ENCODE measurements at places on chromosomes 5 and 9. TPM values are rescaled to one million over a fixed set of nuclear protein-coding genes. Genes with fewer than 3 reads are reported as not detected.

The PRR16 gene
- 18.3 TPM for total RNA-seq

The PCDHGB4 gene
- 10.8 TPM for total RNA-seq

The BARHL1 gene
- not detected for total RNA-seq

- no peaks in the 10 kb centered on the region for H3K27me3 ChIP-seq
- no peak overlapping the region for H3K4me3 ChIP-seq
- H3K27ac ChIP-seq: no peak overlapping the region
- no peak for DNase-seq
These were observed 130.2 kb upstream of the DAP start for GRCh38 chr5:10891193-10891592.

DNA sequence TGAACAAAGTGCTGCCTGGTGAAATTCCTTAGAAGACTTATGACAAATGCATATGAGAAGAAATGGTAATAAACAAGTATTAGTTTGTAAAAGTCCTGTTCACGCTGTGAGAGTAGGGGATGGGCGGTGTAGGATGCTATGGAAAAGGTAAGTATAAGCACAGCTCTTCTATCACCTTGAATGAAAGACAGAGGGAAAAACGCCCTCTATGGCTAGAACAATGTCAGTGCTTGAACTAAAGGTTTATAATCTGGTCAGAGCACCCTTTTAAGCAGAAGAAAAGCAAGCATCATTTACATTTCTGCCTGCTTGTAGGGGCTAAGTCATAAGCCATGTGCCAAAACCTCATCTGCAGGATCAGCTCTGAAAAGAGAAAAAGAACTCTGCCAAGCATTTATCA lies 115.2 kb downstream of the LHFPL2 start:
- no peak for DNase-seq
- no peaks in the 10 kb centered on the region for H3K27me3 ChIP-seq
- peaks cover 64% of the 10 kb centered on the region for H3K4me1 ChIP-seq
- no peaks in the 10 kb centered on the region for H3K36me3 ChIP-seq

DNA sequence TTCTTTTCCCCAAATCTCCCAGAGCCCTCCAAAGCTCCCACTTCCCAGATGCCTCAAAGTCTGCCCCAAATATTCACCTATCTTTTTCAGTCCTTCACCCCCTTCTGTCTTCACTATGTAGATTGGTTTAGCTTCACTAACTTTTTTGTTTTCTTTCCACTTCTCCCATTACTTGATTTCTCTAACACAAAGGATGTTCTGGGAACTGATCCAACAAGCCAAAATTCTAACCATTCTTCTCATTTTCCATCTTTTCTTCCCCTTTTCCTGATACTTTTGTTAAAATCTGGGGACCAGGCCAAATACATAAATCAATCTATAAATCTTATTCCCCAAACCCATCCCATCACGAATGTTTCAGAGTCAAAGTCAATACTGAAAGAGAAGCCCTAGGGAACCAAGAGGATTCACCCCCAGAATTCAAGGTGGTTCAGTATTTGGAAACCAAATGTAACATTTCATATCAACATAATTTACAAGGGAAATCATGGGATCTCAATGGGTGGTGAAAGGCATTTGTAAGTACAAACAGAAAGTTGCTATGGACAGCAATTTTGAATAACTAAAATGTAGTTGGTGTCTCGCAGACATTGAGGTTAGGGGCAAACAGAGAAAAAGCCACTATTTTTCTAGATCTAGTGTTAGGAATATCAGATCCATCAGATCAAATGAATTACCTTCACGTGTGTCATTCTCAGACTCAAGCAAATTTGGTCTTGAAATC lies 35.3 kb downstream of the APTX start:
- no peak overlapping the region for H3K4me3 ChIP-seq
- no peak for DNase-seq

GRCh38 chr5:16000056-16000455 lies 179.5 kb downstream of the MARCHF11 start:
- no peak overlapping the region for H3K27ac ChIP-seq
- DNase-seq: no peak
- H3K36me3 ChIP-seq: no peaks in the 10 kb centered on the region
- no peak overlapping the region for H3K4me3 ChIP-seq

GRCh38 chr9:31908891-31909480 lies 475.5 kb upstream of the ACO1 start:
- no peak overlapping the region for H3K4me3 ChIP-seq
- DNase-seq: no peak
- no peaks in the 10 kb centered on the region for H3K27me3 ChIP-seq
- no peak overlapping the region for H3K27ac ChIP-seq

- H3K36me3 ChIP-seq: no peaks in the 10 kb centered on the region
- H3K27ac ChIP-seq: no peak overlapping the region
- no peak for DNase-seq
- H3K4me1 ChIP-seq: peaks cover 13% of the 10 kb centered on the region
- H3K27me3 ChIP-seq: no peaks in the 10 kb centered on the region
These were observed 627.2 kb downstream of the CCDC171 start for GRCh38 chr9:16180091-16180490.

DNA sequence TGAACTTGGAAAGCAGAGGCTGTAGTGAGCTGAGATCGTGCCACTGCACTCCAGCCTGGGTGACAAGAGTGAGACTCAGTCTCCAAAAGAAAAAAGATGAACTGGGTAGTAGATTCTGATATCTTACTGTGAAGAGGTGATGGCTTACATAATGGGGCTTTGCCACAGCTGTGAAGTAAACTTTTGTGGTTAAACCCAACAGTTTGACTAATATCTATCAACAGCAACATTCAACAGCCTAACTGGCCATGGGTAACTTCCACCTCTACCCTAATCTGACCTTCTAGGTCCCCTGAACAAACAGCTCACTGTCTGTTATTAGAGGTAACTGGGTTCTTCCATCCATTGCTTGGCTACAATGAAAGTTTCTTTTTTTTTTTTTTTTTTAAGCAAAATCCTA lies 52.1 kb downstream of the TLE1 start:
- peaks cover 42% of the 10 kb centered on the region for H3K36me3 ChIP-seq
- no peak overlapping the region for H3K4me3 ChIP-seq

DNA sequence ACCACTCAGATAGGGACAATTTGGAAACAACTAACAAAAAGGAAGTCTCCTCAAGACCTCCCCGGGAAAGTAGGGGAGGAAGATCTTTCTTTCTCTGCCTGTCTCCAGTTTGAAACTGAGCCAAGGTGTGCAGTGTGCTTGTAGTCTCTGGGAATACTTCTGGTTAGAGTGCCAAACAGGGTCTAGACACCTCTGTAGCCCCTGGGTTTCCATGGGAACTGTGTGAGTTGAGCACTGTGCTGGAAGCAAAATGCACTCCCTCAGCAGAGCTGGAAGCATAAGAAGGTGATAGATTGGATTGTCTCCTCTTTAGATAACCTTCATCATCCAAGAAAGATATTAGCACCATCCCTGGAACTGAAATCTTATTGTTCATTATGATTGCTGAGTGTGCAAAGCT lies 129.2 kb upstream of the TNPO1 start:
- no peaks in the 10 kb centered on the region for H3K27me3 ChIP-seq
- H3K4me3 ChIP-seq: no peak overlapping the region
- DNase-seq: no peak
- no peak overlapping the region for H3K27ac ChIP-seq
- H3K4me1 ChIP-seq: peaks cover 4% of the 10 kb centered on the region
- H3K36me3 ChIP-seq: peaks cover 2% of the 10 kb centered on the region

DNA sequence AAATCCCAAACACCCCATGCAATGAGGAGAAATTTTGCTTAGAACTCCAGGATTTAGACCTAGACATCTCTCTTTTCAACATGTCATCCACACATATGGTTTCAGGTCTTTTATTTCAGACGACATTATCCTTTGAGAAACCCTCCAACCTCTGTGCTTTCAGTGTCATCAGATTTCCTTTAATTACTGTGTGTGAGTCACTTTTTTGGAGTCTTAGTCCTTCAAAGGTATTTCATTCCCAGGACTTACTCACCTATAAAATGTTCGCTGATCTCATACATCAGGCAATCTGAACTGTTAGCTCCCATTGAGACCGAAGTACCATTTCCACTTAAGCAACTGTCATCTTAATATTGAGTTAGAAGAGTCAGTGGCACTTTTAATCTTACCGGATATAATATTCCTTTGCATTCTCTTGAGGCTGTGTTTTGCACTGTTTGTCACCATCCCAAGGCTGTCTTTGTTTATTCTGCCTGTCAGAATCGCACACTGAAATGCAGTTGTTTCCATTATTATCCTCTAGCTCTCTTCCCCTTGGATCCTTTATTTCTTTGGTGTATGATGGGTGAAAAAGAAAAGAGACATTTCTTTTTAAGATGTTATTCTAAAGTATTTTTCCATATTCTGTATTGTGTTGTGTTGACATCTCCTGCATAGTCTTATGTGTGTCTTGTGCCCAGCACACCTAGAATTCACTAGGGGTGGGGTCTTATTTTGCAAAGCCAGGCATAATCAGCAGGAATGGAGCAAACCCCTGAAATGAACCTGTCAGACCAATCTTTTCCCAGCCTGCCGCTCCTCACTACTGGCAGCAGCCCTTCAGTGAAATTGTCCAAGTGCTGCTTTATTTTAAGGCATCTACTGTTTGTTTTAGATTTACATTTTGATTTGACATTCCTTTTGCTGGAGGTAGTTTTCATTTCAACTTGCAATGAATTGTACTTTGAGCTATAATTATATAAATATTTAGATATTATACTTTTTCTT lies 155.4 kb downstream of the PAM start:
- no peaks in the 10 kb centered on the region for H3K27me3 ChIP-seq
- peaks cover 38% of the 10 kb centered on the region for H3K4me1 ChIP-seq
- DNase-seq: no peak
- no peak overlapping the region for H3K4me3 ChIP-seq

- no peaks in the 10 kb centered on the region for H3K36me3 ChIP-seq
- no peak overlapping the region for H3K4me3 ChIP-seq
- H3K27ac ChIP-seq: no peak overlapping the region
- H3K27me3 ChIP-seq: no peaks in the 10 kb centered on the region
These were observed 3.1 kb downstream of the GPRIN1 start for GRCh38 chr5:176606875-176607274.

- no peaks in the 10 kb centered on the region for H3K27me3 ChIP-seq
- DNase-seq: no peak
- H3K36me3 ChIP-seq: peaks cover 3% of the 10 kb centered on the region
- peak within 1 kb of the TSS; percentile 68 for H3K4me3 ChIP-seq
These were observed at the start of gene PRR7 for GRCh38 chr5:177446200-177447065. Gene PRR7 (plus strand): TSS chr5:177446814. CDS start chr5:177455068, 8,254 bp downstream.

GRCh38 chr5:160159991-160160792 lies 40.9 kb upstream of the PWWP2A start:
- no peaks in the 10 kb centered on the region for H3K27me3 ChIP-seq
- H3K27ac ChIP-seq: peak overlapping the region; percentile 81
- H3K36me3 ChIP-seq: no peaks in the 10 kb centered on the region
- H3K4me3 ChIP-seq: no peak overlapping the region
- peaks cover 29% of the 10 kb centered on the region for H3K4me1 ChIP-seq
- no peak for DNase-seq

DNA sequence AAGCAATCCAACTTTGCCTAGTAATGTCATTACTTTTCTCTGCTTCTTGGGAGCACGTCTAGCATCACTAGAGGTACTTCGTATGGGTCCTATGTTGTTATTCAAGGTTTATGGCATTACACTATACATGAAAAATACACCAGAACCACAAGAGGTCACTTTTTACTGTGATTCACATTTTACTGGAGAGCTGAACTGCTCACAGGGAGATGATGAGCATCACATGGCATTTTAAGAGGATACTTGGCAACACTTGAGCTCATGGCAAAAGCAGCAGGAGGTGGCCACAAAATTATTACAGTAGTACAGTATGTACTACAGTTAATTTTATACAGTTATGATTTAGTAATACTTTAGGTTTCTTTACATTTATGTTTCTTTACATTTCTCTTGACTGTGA lies 223.4 kb downstream of the PARP8 start:
- no peaks in the 10 kb centered on the region for H3K4me1 ChIP-seq
- no peak overlapping the region for H3K27ac ChIP-seq
- no peak overlapping the region for H3K4me3 ChIP-seq
- peaks cover 5% of the 10 kb centered on the region for H3K27me3 ChIP-seq
- no peak for DNase-seq

All from osteocyte (in vitro differentiated cells).